ENCODE measurements at places on chromosomes 6 and 20. TPM values are rescaled to one million over a fixed set of nuclear protein-coding genes. Genes with fewer than 3 reads are reported as not detected.

The TMEM74B gene
- 68.7 TPM for polyA plus RNA-seq

The INSM1 gene
- 8.6 TPM for polyA plus RNA-seq

The IRF4 gene
- polyA plus RNA-seq: 3.5 TPM

The R3HDML gene
- polyA plus RNA-seq: not detected

The RAD21L1 gene
- polyA plus RNA-seq: not detected

The SLC22A16 gene
- polyA plus RNA-seq: not detected

DNA sequence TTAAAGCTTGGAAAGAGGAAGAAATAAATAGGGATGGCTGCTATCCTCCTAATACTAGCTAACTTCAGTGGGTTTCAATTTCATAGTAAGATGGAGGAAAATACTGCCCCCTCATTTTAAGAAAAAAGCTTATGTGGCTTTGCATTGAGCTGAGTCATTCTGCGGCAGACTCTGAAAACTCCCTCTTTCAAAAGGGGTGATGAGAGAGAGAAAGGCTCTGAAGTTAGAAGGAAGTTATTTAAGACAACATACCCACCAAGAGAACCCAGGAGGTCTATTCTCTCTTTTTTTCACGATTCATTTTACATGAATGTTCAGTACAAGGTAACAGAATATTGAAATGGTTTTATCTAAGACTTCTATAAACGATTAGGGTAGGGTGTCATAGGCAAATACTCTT lies 4.5 kb downstream of the PRDM13 start:
- peaks cover 83% of the 10 kb centered on the region for H3K27me3 ChIP-seq
- peaks cover 2% of the 10 kb centered on the region for H3K4me1 ChIP-seq
- no peak overlapping the region for H3K27ac ChIP-seq
- H3K4me3 ChIP-seq: no peak overlapping the region
- DNase-seq: no peak

DNA sequence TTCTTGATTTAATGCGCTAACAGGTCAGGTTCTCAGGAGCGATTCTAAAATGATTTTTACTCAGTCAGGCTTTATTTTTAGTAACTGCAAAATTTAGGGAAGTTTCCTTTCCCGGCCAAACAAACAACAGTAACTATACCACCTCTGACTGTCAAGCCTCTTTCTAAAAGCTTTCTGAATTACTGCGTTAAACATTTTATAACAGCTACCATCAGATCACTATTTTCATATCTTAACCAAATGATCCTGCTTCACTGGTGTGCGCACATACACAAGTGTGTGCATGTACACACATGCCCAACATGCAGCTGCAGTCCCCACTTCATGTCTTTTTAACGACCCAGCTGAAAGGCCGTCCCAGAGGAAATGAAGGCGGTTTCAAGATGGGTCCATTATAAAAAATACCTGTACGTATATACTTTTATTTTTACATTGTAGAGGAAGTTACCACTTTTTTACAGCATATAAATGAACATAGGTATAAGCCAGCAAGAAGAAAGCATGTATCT lies 25.0 kb downstream of the TMEM242 start:
- DNase-seq: no peak
- H3K27me3 ChIP-seq: no peaks in the 10 kb centered on the region
- peaks cover 13% of the 10 kb centered on the region for H3K36me3 ChIP-seq
- H3K4me1 ChIP-seq: no peaks in the 10 kb centered on the region
- no peak overlapping the region for H3K4me3 ChIP-seq
- no peak overlapping the region for H3K27ac ChIP-seq

- H3K27me3 ChIP-seq: no peaks in the 10 kb centered on the region
- no peak overlapping the region for H3K27ac ChIP-seq
- no peaks in the 10 kb centered on the region for H3K36me3 ChIP-seq
- no peak overlapping the region for H3K4me3 ChIP-seq
These were observed 82.8 kb downstream of the MLIP start for GRCh38 chr6:54194067-54194466.

- DNase-seq: peak; percentile 75
- no peaks in the 10 kb centered on the region for H3K36me3 ChIP-seq
- H3K4me1 ChIP-seq: no peaks in the 10 kb centered on the region
- H3K27me3 ChIP-seq: no peaks in the 10 kb centered on the region
These were observed 19.6 kb upstream of the CCR6 start for GRCh38 chr6:167103041-167103891.

- DNase-seq: peak; percentile 39
- no peaks in the 10 kb centered on the region for H3K36me3 ChIP-seq
- peak overlapping the region; percentile 99 for H3K27ac ChIP-seq
- no peak overlapping the region for H3K4me3 ChIP-seq
- H3K4me1 ChIP-seq: peaks cover 5% of the 10 kb centered on the region
- no peaks in the 10 kb centered on the region for H3K27me3 ChIP-seq
These were observed 544 bp upstream of the STK38 start for GRCh38 chr6:36547646-36548400.

GRCh38 chr6:125356884-125357283 lies 55.1 kb upstream of the HDDC2 start:
- H3K36me3 ChIP-seq: no peaks in the 10 kb centered on the region
- peaks cover 8% of the 10 kb centered on the region for H3K27me3 ChIP-seq

DNA sequence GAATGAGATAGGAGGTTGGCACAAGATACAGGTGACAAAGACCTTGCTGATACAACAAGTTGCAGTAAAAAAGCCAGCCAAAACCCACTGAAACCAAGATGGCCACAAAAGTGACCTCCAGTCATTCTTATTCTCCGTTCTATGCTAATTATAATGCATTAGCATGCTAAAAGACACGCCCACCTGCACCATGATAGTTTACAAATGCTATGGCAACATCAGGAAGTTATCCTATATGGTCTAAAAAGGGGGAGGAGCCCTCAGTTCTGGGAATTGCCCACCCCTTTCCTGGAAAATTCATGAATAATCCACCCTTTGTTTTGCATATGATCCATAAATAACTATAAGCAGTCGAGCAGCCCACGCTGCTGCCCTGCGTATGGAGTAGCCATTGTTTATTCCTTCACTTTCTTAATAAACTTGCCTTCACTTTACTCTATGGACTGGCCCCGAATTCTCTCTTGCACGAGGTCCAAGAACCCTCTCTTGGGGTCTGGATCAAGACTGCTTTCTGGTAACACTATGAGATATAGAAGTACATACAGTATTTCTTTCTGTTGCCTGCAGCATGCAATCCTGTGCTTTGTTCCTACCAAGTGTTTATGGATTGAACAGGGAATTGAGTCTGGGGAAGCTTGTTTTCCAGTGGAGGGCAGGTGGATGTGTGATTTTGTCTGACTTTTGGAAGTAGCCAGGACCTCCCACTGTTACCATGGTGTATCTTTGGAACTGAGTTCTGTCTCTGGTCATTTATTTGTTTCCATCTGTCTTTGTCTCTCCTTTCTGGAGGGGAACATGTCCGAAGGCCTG lies 72.0 kb upstream of the TGM3 start:
- H3K4me3 ChIP-seq: no peak overlapping the region
- no peak overlapping the region for H3K27ac ChIP-seq
- DNase-seq: no peak
- no peaks in the 10 kb centered on the region for H3K27me3 ChIP-seq

Data from small intestine (tissue), 16 donors.